ENCODE measurements at places on chromosomes 7 and 10.

GRCh38 chr10:17712717-17713471 lies 39.1 kb upstream of the TMEM236 start:
- DNase-seq = no peak

GRCh38 chr7:30306976-30307375 lies 22.6 kb downstream of the ZNRF2 start:
- no peak for DNase-seq

DNA sequence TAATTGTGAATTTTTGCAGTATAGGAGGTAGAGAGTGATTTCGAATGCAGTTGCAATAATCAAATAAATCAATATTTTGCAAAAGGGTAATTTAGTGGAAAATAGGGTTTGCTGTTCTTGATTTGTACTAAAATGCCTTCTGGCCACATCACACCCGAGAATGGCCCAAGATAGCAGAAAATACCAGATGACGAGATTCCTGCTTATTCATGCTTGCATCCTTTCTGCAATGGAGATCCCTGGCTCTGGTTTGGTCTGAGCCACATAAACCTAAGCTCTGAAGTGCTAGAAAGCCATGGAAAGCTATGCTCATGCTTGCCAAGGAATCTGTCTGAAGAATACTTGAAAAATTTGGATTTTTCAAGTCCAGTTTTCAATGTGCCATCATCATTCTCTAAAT lies 634.2 kb upstream of the COBL start:
- DNase-seq = no peak

- no peak for DNase-seq
These were observed 100.5 kb downstream of the GTF2IRD1 start for GRCh38 chr7:74554178-74554577.

DNA sequence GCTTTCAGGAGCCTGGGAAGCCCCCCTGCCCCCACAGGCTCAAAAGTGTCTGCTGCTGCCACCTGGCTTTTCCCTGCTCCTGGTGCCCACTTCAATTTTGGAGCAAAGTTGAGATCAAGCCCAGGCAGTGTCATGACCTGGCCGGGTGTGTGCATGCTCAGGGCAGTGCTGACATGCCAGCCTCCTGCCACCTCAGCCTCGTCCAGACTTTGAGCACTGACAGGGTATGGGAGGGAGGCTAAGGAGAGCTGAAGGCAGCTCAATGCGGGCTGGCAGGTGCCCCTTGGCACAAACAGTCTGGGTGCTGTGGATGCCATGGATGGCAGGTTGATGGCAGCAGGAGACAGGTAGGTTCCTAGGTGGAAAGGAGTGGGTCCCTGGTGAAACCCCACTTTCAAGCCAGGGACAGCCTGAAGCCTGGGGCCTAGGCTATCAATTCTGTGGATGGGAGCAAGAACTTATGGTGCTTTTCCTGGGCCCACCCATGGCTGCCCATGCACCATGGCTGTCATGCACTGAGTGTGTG lies 12.3 kb upstream of the ECHDC3 start:
- no peak for DNase-seq

DNA sequence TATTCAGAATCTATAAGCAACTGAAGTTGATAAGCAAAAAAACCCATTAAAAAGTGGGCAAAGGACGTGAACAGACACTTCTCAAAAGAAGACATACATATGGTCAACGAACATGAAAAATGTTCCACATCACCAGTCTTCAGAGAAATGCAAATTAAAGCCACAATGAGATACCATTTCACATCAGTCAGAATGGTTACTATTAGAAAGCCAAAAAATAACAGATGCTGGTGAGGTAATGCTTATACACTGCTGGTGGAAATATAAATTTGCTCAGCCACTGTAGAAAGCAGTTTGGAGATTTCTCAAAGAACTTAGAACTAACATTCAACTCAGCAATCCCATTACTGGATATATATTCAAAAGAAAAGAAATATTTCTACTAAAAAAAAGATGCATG lies 332.8 kb upstream of the PLXDC2 start:
- no peak for DNase-seq

- no peak for DNase-seq
These were observed 328.2 kb downstream of the TNS3 start for GRCh38 chr7:47253650-47254080.

DNA sequence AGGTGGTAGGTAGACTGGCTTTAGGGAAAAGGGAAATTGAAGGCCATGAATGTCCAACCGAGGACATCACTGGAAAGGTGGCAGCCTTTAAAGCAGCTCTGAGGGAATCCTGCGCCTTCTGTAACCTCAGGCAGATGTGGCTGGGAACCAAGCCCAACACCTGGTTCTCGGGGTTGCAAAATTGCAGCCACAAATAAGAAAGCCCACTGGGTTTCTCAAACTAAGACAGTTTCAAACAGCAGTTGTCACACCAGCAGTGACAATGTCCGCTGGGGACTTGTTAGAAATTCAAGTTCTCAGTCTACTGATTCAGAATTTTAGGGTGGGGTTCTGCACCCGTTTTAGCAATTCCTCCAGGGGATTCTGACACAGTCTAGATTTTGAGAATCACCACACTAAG lies 42.7 kb upstream of the STEAP1B start:
- DNase-seq = no peak

DNA sequence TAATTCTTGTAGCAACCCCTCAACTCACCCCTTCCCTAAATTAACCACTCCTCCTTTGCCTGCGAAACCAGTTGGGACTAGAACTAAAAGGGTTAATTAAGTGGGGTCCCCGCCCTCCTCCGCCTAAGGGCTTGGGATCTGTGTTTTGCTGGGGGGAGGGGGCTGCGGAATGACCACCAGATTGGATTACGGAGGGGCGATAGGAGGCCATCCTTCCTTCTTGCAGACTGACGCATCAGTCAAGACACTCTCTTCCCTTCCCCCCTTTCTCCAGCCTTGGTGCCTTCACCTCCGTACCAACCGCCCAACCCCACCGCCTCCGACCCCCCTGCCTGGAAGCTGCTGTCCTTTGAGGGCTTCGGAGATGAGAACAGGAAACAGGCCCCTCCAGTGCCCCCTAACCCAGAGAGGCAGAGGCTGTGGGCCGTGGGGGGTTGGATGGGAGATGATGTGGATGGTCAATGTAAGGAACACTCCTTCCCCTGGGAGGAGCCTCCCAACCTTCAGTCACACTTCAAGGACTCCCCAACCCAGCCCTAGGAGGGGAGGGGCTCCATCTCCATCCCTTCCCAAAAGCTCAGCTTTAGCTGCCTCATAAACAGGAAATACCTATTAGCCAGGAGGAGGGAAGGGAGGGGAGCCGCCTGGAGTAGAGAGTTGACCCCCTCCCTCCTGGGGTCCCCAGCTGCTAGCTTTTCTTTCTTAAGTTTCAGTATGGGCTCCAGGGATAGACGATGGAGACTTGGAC lies 997 bp upstream of the LDB1 start:
- no peak for DNase-seq

GRCh38 chr7:72391821-72392377 lies 20.2 kb downstream of the CALN1 start:
- no peak for DNase-seq

GRCh38 chr7:26178272-26178960 lies 22.1 kb downstream of the HNRNPA2B1 start:
- no peak for DNase-seq

DNA sequence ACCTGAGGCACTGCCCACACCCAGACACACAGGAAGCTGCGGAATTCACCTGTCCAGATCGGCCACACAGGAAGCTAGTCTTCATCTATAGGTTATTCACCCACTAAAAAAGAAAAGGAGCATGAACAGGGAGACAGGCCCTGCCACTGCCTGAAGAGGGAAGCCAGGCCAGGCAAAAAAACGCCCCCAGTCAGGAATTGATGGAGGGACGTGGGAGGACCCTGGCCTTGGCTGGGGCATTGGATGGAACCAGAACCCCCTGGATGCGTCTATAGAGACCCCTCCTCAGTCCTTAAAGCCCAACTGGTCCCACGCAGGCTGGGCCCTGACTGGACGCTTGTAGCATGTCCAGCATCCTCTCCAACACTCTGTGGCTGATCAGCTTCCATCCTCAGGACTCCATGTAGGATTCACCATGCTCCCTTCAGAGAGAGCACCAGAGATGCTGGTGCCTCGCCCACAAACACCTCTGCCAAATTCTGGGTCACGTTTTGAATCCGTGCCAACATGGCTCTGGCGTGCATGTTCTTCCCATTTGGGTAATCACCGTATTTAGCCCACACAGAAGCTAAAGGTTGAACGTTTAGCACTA lies 259.3 kb upstream of the TCERG1L start:
- DNase-seq = no peak

- no peak for DNase-seq
These were observed 128.8 kb downstream of the LHPP start for GRCh38 chr10:124590216-124591122.

- DNase-seq = no peak
These were observed 35.8 kb downstream of the ACSL5 start for GRCh38 chr10:112409755-112410154.

GRCh38 chr10:5485948-5486852 lies 13.2 kb downstream of the CALML5 start:
- no peak for DNase-seq

- no peak for DNase-seq
These were observed 5.7 kb downstream of the ADARB2 start for GRCh38 chr10:1731592-1731991.

GRCh38 chr7:94252971-94253370 lies 141.7 kb upstream of the COL1A2 start:
- DNase-seq = no peak

DNA sequence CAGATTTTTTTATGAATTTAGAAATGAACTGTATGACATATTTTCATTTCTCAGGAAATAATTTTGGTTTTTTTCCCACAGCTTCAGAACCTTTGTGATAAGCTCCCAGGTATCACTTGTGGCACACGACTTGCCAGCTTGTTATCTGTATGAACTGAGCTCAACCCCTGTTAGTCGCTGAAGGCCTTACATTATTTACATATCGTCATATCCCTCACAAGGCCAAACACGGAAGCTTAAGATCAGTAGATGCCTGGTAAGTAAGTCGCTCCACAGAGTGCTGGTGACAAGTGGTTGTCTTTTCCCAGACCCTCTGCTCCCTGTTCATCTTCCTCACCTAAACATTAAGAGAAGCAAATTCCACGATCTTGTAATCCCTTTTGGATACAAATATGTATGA lies 55.2 kb downstream of the RAPGEF5 start:
- DNase-seq = no peak

- DNase-seq = no peak
These were observed 396.0 kb downstream of the SEMA3D start for GRCh38 chr7:84790882-84791281.

- no peak for DNase-seq
These were observed 20.6 kb upstream of the PSMG3 start for GRCh38 chr7:1590476-1590875.

DNA sequence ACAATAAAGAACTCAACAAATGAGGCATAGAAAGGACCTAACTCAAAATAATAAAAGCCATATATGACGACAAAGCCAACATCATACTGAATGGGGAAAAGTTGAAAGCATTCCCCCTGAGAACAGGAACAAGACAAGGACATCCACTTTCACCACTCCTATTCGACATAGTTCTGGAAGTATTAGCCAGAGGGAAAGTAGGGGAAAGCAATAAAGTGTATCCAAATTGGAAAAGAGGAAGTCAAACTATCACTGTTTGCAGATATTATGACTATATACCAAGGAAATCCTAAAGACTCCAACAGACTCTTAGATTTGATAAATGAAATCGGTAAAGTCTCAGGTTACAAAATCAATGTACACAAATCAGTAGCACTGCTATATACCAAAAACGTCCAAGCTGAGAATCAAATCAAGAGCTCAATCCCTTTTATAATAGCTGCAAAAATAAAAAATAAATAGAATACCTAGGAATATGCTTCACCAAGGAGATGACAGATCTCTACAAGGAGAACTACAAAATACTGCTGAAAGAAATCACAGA lies 4.8 kb downstream of the ANXA7 start:
- no peak for DNase-seq

Measured in retinal pigment epithelial cell (primary cell).